Ovary (tissue), 10 donors: ENCODE measurements at places on chromosomes 3 and 15. TPM values are rescaled to one million over a fixed set of nuclear protein-coding genes. Genes with fewer than 3 reads are reported as not detected.

- DNase-seq: no peak
Observed at GRCh38 chr3:101861212-101861788, 12.0 kb downstream of the NFKBIZ start.

DNA sequence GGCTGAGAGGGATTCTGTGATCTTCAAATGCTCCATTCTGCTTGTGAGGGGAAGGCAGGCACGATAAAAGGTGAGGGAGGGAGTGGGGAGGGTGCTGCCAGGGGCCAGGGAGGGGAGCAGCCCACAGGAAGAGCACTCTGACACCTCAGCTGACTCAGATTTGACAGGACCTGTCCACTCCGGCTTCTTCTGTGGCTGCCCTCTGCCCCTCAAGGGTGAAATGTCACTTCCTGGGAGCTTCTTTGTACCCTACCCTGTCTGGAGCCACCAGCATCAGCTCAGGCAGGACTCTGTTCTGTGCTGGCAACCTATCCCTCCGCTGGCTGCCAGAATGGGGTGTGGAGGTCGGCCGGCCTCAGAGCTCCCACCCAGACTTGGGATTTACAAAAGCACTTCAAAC is 114.0 kb upstream of the HACD2 start:
- peak; percentile 41 for DNase-seq

GRCh38 chr3:88703501-88704059 is 403.8 kb upstream of the EPHA3 start:
- no peak for DNase-seq

DNA sequence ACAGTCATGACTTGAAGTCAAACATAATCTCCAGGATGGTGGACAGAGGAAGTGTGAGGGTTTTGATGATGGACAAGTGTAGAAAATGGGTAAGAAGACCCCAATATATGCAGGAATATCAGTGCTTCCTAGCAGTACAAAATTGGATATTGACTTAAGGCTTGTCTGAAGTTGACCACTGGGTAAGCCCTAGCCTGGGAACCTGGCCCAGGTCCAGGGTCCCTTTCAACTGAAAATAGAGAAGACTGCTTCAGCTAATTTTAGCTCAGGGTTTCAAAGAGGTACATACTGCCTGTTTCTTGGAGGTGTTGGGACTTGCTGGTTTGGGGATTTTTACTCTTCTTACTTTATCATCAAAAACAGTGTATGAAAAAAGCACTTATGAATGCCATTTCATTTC is 4.7 kb downstream of the NR1D2 start:
- DNase-seq: no peak

- no peak for DNase-seq
Observed at GRCh38 chr15:51814606-51815005, 14.8 kb upstream of the TMOD3 start.

- DNase-seq: peak; percentile 88
Observed at GRCh38 chr3:51671734-51672475, 853 bp downstream of the TEX264 start.

GRCh38 chr15:69820819-69821218 is 276.9 kb downstream of the TLE3 start:
- no peak for DNase-seq

GRCh38 chr3:52848617-52849016 is 13.8 kb upstream of the MUSTN1 start:
- no peak for DNase-seq

GRCh38 chr3:86230762-86231161 is 760.2 kb downstream of the VGLL3 start:
- no peak for DNase-seq

DNA sequence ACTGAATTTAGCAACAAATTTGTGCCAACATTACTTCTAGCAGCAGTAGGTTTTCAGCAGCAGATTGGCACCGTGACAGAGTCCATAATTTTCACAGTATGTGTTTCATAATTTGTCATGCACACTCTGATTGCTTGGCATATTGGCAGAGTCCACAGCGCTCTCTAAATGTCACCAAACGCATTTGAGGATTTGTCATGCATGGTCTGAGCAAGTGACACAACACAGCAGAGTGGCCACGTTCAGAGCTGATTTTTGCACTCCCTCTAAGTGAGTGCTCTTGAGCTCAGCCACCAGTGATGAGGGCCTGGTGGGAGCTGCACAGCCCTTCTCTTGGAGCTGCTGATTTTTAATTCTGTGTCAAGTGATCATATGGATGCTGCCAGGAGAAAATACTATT is 1270.8 kb downstream of the ROBO1 start:
- no peak for DNase-seq

DNA sequence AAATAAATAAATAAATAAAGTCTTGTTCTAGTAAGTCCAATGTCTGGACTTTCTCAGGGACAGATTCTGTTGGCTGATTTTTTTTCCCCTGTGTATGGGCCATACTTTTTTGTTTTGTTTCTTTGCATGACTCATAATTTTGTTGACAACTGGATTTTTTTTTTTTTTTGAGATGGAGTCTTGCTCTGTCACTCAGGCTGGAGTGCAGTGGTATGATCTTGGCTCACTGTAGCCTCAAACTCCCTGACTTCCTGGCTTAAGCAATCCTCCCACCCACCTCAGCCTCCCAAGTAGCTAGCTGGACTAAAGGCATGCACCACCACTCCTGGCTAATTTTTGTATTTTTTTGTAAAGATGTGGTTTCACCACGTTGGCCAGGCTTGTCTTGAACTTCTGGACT is 38.9 kb downstream of the TICRR start:
- DNase-seq: no peak

The XCR1 gene
- 1.2 TPM for polyA plus RNA-seq

- peak; percentile 65 for DNase-seq
Observed at GRCh38 chr3:171028025-171028778, 1.7 kb upstream of the SLC2A2 start.

DNA sequence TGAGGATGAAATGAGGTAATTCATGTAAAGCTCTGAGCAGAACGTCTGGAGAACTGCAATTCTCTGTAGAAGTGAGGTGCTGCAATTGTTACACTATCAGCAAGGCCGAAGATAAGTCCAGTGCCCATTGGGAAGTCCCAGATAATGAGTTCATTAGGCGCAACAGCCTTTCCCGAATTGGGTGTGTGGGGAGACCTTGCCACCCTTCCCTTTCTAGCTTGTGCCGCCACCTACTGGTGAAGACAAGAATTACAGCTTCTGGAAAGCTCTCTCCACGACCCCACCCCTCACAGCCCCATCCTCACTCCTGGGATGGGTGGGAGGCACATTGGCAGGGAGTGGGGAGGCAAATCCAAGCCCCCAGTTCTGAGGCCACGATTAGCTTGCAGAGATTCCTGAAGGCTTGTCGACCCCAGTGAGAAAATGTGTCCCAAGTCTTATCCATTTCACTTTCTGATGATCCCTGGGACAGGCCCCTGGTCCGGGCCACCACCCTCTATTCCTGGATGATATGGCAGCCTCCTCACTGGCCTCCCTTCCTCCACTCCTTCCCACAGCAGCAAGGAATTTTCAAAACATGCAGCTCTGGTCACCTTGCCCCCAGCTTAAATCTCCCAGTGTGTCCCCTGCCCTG is 36.4 kb downstream of the FAM3D start:
- DNase-seq: peak; percentile 70

GRCh38 chr15:101455291-101456025 is 34.0 kb downstream of the PCSK6 start:
- no peak for DNase-seq

- DNase-seq: no peak
Observed at GRCh38 chr15:39934397-39935071, 619 bp downstream of the EIF2AK4 start.

The AHSG gene
- not detected for polyA plus RNA-seq

- DNase-seq: no peak
Observed at GRCh38 chr3:151630938-151631441, 102.7 kb upstream of the AADACL2 start.

DNA sequence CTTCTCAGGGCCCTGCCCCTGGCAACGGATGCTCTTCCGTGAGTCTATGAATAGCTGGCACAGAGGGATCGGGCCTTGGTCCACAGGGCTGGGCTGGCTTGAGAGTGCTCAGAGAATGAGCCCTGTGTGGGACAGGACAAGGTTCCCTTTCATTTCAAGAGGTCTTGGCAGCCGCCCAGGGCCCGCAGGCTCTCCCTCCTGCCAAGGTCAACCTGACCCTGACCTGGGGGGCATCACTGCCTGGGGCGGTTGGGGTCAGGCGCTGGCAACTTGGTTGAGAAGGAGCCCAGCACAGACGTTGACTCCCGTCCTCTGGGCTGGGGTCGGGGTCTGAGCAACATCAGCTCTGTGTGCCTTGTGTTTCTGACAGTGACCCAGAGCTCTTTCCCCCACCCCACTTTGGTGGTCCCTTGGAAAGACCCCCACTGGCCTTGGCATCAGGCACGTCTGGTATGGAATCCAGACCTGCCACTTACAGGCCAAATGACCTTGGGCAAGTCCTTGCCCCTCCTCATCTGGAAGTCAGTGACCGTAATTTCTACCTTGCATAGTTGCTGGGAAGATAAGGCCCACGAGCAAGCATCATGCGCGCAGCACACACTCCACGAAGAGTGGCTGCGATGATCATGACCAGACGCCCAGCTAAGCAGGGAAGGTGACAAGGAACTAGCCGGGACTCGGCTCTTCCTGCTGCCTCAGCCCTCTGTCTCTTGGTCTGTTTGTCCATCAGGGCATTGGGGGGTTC is 36.4 kb downstream of the EPHB3 start:
- DNase-seq: peak; percentile 62

The LPP gene
- 52.7 TPM for polyA plus RNA-seq

DNA sequence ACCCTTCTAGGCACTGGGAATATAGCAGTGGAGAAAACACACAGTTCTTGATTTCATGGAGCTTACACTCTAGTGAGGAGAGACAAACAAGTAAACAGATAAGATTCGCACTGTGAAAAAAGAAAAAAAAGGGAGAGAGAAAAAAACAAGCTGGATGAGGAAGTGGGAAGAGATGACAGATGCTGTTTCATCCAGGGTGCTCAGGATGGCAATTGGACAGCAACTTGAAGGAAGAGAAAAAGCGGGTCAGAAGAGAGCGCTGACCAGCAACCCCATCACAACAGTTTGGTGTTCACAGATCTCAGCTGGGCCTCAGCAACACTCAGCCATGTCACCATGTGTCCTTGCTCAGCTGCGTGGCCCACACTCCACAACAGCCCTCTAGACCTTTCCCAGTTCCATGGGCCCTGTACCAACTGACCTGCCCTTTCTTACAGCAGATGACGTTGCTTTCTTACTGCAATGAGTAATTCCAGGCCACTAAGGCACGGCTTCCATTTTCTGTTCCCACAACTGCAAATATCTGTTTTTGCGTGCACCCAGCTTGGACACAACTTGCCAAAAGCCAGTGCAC is 230.8 kb downstream of the MEX3B start:
- DNase-seq: no peak

The CHRFAM7A gene
- polyA plus RNA-seq: 0.44 TPM

GRCh38 chr3:30658328-30659052 is 52.1 kb downstream of the TGFBR2 start:
- no peak for DNase-seq

GRCh38 chr15:73346735-73347312 is 21.9 kb downstream of the HCN4 start:
- peak; percentile 15 for DNase-seq

The TRIM42 gene
- polyA plus RNA-seq: not detected

DNA sequence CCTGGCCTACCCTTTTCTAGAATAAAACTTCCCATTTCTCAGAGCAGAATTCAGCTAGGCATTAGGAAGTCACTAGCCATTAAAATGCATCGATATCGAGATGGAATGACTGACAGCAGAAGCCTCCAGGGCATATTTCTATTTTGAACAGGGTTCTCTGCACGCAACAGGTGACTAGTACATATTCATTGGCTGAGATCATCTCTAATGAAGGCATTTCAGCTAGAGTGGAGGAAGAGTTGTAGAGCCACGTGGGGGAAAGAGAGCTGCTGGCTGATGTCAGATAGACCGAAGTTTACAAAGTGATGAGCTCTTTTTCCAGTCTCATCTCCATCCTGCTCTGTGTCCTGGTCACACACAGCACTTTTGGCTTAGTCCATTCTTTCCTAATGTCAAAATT is 7.5 kb downstream of the TMEM40 start:
- no peak for DNase-seq

- no peak for DNase-seq
Observed at GRCh38 chr3:173933113-173933512, 535.6 kb downstream of the NLGN1 start.

DNA sequence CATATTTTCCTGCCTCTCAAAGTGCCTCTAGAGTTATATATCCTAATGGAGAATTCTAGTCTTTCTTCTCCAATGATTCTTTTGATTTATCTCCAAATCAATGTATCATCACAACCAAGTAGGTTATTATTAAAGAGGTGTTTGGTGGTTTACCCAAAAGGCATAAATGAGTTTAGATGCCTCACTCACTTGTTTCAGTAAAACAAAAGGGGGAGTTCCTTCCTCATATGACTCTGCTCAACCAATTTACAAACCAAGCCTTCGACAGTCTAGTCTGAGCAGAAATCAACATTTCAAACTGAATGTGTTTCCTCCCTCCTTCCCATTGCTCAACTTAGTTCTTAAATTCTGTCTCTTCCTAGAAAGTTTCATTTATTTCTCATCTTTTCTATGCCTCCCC is 116.5 kb downstream of the TNIK start:
- DNase-seq: no peak

GRCh38 chr3:183255348-183255730 is 2.3 kb downstream of the B3GNT5 start:
- no peak for DNase-seq

The MLH1 gene
- polyA plus RNA-seq: 44.3 TPM

GRCh38 chr15:28977377-28978010 is 91.7 kb downstream of the APBA2 start:
- DNase-seq: no peak

GRCh38 chr3:16332904-16333426 is 68.0 kb downstream of the OXNAD1 start:
- DNase-seq: no peak
